ENCODE measurements at places on chromosomes 4 and X.

- no peak for DNase-seq
Measured at GRCh38 chrX:121869876-121870477, 822.6 kb downstream of the GLUD2 start.

DNA sequence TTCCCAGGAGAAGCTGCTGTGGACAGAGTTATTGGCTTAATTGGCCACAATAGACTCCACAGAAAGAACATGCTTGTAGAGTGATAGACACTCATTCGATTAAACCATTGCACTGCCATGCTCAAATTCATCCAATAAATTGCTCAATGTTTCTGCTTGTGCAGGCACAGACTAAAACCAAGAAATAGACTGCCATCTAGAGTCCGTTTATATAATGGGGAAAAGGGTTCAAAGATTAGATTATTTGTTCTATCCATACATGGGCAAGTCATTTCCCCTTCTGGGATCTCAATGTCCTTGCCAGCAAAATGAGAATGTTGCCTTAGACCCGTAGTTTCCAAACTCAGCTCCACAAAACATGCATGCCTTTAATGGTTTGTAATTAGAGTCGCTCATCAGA lies 8.7 kb downstream of the SMIM10 start:
- peak; percentile 35 for DNase-seq

GRCh38 chr4:123249821-123250220 lies 146.8 kb upstream of the SPRY1 start:
- no peak for DNase-seq

DNA sequence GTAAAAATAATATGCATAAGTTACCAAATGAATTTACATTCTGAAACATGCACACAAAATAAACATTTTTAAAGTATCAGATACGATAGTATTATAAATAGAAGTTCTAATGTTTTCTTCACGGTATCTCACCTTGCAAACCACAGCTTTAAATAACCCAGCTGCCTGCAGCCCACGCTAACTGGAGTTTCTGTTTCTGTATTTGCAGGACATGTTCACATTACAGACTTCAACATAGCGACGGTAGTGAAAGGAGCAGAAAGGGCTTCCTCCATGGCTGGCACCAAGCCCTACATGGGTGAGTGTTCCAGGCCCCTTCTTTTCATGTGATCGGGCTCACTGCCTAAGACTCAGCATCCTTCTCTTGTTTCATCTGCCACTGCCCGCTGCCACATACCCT lies 291.7 kb downstream of the EVC2 start:
- DNase-seq, result no peak

- peak; percentile 14 for DNase-seq
Measured at GRCh38 chrX:141278306-141278705, 36.0 kb upstream of the SPANXC start.

DNA sequence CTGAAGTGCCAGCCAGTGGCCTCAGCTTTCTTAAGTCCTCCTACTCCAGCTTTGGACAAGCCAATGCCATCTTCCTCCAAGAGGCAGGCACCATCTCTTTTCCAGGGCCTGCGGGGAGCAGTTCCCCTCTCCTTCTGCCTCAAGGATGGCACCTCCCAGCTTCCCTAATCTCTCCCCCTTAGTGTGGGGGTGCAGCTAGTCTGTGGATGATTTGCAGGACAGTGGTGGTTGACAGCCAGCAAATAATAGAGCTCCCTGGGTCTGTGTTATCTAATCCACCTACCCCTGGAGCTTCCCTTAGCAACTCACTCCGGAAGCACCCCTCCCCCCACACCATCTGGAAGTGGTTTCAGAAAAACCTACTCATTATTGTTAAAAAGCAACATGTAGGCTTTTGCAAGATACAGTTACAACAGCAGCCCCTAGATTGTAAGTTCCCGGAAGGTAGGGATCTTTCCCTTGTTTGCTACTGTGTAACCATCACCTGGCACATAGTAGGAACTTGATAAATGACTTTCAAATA lies 247.1 kb downstream of the BCOR start:
- no peak for DNase-seq

DNA sequence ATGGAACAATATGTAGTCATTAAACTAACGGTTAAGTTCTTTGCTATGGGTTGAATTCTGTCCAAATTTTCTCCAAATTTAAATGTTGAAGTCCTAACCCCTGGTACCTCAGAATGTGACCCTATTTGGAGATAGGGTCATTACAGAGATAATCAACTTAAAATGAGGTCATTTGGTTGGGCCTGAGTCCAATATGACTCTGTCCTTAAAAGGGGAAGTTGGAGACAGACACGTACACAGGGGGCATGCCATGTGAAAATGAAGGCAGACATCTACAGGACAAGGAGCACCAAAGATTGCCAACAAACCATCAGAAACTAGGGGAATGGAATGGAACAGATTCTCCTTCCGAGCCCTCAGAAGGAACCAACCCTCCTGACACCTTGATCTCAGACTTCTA lies 492.0 kb upstream of the FTHL17 start:
- DNase-seq, result no peak

GRCh38 chr4:159185591-159186023 lies 82.7 kb downstream of the RAPGEF2 start:
- no peak for DNase-seq

DNA sequence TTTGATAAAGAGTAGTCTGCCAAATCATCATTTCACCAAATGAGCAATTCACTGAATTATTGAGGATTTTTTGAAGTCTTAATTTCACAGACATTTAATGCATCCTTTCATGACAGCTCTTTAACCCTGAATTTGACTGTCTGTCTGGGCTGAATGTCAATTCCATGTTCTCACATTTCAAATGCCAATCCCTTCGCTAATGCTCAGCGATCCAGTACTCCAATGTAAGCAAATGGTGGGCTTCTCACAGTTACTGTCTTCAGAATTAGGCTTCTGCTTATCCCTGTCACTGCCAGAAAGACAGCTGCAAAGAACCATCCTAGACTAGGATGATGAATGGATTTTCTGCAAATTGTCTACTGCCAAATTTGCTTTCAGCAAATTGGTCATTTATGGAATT lies 36.2 kb upstream of the USP38 start:
- DNase-seq, result no peak

- DNase-seq, result no peak
Measured at GRCh38 chrX:150857453-150857852, 41.0 kb downstream of the CD99L2 start.

GRCh38 chrX:132214518-132214917 lies 4.7 kb downstream of the RAP2C start:
- no peak for DNase-seq

DNA sequence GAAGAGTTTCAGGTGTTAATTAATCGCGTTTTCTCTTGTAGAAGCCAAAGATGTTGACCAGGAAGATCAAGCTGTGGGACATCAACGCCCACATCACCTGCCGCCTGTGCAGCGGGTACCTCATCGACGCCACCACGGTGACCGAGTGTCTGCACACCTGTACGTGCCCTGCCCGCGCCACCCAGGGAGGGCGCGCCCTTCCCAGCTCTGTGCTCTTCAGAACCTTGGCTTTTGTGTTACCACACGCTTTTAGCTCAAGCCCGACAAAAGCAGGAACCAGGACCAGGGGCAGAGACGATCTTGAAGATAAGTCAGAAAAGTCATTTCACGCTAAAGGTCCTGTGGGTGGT lies 28.0 kb downstream of the PCGF3 start:
- DNase-seq, result no peak

- DNase-seq, result no peak
Measured at GRCh38 chr4:15078682-15079642, 76.7 kb downstream of the CPEB2 start.

DNA sequence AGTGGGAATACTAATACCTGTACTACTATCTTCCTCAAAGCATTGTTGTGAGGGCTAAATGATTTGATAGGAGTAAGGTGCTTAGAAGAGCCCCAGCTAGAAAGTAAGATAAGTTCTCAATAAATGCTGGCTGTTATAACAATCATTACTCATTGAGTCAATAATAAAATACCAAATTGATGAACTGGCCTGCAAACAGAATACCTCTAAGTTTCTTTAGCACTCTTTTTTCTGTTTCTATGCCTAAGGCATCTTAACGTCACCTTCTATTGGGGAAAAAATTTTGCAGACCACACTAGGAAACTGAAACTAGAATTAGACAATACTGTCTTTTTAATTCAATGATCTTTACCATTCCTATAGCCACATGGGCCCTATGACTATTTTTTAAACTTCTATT lies 1.2 kb downstream of the CLTRN start:
- no peak for DNase-seq

- DNase-seq, result no peak
Measured at GRCh38 chr4:39435659-39436563, 22.8 kb downstream of the RPL9 start.

DNA sequence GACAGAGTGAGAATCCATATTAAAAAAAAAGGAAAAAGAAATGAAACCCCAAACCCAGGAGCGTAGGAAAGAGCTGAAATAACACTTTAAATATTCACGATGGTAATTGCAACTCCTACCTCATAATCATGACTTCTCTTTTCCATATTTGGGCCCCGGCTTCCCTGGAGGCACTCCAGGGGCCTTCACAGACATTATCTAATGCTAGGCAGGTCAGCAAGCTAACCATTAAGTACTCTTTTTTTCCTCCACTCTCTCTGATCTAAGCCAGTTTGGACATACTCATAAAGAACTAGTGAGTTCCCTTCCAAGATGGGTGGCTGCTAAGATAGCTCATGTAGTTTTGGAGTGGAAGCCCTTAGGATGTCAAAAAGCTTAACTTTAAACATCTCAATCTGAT lies 83.2 kb downstream of the SH3KBP1 start:
- DNase-seq, result no peak

- DNase-seq, result no peak
Measured at GRCh38 chr4:4225915-4226605, 669 bp downstream of the OTOP1 start.

DNA sequence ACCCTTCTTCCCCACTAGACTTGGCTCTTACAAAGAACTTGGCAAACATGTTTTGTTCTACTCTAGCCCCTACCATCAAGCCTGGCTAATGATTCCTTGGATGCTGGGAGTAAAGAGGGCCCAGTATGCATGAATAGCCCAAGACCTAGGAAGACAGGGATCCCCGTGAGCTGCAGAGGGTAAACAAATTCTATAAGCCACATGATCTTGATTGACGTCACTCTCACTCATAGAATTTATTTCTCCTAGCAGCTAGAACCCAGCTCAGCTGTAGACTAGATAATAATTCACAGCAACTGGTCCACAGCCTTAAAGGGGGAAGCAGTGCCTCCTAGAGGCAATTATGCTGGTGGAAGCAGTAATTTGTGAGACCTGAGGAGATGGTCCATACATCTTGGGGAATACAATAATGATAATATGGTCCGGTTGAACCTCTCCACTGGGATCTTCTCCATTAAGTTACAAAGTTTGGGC lies 16.1 kb upstream of the USO1 start:
- peak; percentile 63 for DNase-seq

DNA sequence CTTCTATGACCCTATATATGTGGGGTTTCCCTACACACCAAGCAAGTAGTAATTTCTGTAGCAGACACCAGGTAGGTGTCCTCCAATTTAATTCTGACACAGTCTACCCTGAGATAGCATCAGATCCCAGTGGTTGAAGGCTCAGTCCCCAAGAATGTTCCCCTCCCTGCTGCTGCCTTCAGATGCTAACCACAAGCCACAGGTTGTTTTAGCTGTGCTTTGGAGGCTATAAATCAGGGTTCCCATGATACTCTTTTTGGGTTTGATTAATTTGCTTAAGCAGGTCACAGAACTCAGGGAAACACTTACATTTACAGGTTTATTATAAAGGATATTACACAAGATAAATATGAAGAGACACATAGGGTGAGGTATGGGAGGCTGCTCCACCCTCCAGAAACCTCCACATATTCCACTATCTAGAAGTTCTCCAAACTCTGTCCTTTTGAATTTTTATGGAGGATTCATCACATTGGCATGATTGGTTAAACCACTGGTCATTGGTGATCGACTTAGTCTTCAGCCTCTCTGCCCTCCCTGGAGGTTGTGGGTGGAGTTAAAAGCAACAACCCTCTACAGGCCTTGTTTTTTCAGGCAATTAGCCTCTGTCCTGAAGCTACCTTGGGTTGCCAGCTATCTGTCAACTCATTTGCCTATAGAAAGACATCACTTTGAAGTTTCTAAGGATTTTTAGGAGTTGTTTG lies 50.8 kb downstream of the GRIA2 start:
- peak; percentile 52 for DNase-seq

GRCh38 chrX:1355131-1356046 lies 18.8 kb downstream of the IL3RA start:
- no peak for DNase-seq

DNA sequence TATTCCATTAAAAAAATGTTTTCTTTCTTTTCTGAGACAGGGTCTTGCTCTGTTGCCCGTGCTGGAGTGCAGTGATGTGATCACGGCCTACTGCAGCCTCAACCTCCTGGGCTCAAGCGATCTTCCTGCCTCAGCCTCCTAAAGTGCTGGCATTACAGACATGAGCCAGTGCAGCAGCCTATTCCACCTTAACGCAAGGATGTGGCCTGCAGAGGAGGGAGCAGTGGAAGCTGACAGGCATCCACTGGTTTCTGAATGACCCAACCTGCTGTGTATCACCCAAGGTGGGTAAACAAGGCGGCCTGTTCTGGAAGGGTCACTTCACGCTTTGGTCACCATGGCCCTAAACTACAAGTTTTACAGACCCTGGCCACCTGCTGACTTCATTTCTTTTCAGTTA lies 60.8 kb downstream of the ACOX3 start:
- no peak for DNase-seq

GRCh38 chr4:38684271-38684670 lies 20.3 kb downstream of the KLF3 start:
- no peak for DNase-seq

DNA sequence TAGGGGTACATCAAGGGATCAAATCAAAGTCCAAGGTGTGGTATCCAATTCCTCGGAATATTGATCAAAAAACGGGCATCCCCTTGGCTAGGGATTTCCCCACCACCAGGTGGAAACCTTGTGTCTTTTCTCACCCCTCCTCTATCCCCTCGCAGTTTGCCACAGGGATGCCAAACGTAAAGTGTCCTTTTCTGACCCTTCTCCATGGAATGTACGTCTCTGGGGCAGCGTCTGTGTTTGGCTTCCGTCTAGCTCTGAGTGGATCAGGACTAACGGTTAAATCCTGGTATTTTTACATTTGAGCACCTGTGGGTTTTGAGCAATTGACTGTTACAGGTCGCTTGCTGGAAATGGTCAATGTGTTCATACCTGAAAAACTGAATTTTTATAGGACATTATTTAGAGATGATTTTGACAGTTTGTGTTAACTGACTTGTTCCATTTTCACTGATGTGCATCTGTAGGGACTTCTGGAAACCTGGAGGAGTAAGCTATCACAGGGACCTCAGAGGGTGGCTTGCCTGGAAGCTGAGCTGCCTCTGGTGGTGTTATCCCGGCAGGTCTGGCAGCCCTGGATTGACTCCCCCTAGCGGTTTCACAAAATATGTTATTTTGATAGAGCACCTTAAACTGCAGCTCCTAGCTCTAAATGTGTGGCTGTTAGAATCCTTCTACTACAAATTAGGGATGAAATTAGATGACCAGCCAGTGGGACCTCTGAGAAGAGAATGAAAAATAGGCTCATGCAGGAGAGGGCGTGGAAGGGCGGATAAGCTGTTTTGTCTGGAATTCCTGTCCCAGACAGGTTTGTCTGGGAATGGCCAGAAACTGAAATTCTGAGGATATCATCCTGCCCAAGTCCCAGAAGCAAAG lies 8.8 kb upstream of the MGST2 start:
- DNase-seq, result peak; percentile 85

GRCh38 chrX:27660878-27661277 lies 70.7 kb downstream of the DCAF8L2 start:
- no peak for DNase-seq

GRCh38 chr4:182847576-182848450 lies 69.4 kb downstream of the DCTD start:
- no peak for DNase-seq

GRCh38 chr4:71867598-71867997 lies 83.7 kb upstream of the GC start:
- DNase-seq, result no peak
